ENCODE measurements at places on chromosomes 2 and 18. TPM values are rescaled to one million over a fixed set of nuclear protein-coding genes. Genes with fewer than 3 reads are reported as not detected.

- peak; percentile 47 for DNase-seq
Measured at GRCh38 chr18:54946149-54946581, 13.1 kb downstream of the CCDC68 start.

DNA sequence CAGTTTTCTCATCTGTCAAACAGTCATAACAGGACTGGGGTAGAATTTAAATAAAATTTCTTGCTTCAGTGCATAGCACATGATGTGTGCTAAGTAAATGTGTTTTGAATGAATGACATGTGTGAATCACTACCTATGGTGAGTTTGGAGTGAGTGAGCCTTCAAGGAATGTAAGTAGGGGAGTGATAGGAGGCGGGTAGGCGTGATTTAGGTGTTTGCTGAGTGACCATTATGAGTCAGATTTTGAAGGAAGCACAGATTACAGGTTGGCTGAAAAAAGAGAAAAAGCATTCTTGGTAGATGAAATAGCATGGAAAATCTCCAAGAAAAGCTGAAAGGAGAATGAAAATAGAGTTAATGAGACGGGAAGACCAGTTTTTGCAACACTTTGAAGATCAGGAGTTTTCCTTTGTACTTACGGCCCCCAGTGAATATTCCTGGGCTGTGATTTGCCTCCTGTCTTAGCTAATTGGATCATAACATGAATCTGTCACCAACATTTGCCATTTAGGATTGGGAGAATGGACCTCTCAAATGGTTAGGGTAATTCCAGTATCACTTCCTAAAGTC is 136.9 kb upstream of the GATA6 start:
- DNase-seq = no peak

DNA sequence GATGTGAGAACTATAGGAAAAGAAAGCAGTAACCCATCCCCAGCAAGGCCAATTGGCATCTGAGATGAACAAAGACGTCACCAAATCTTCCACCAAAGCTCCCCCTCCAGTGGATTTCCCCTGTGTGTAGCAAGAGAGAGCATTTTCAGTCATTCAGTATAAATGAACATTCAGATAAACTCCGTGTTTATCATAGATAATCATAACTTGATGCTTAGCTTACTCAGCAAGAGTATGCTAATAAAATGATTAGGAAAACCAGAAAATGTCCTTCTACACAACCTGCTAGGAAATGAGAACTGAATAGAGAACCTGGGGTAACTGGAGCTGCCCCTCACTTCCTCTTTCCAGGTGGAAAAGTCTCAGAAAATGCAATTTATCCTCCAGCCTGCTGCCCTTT is 198.0 kb upstream of the CCDC150 start:
- no peak for DNase-seq

DNA sequence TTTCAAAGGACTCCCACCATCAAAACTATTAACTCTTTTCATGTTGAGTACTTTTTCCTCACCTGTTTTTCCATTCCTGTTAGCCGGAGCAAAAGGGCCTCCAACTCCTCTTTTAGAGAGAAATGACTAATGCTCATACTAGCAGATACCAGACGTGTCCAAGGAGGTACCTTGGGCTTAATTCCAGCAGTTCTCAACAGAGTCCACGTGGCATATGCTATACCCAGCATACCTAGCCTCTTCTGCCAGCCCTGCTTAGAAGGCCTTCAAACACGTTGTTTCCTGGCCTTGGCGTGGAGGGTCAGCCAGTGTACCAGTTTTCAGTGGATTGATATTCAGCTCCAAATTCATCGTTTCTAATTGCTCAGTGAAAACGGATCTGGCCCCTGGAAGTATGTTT is 123.9 kb downstream of the MGAT5 start:
- no peak for DNase-seq

GRCh38 chr18:62828852-62829251 is 113.5 kb downstream of the PHLPP1 start:
- DNase-seq = no peak

The GNLY gene
- 22.0 TPM for total RNA-seq

The UGT1A3 gene
- total RNA-seq = not detected

The PRKAG3 gene
- total RNA-seq = not detected

The KCNIP3 gene
- total RNA-seq = not detected

Data from activated naive CD8-positive, alpha-beta T cell treated with anti-CD3 and anti-CD28 coated beads, Interleukin-2, amount 10 ng/mL, durations not matched to agents 7 days and 5 days (primary cell).